ENCODE measurements at places on chromosomes 7 and 10.

DNA sequence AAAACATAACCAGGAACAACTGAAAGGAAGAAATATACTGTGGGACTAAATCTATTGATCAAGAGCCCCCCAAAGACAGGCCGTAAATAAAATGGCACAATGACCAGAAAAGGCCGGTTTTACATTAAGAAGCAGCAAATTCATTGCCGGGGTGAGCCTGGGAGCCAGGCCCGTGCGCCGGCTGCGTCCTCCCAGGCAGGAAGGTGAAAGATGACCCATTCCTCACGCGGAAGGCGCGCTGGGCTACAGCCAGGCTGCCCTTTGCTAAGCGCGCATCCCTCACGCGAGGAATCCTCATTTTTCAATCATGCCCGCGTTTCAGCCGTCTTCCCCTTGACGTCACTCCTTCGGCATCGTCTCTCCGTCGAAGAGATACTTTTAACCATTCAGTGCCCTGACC lies 47.6 kb upstream of the MGMT start:
- no peak for DNase-seq

- DNase-seq, result no peak
Measured at GRCh38 chr7:2777898-2778535, 66.1 kb downstream of the GNA12 start.

GRCh38 chr7:120412139-120413050 lies 139.4 kb downstream of the KCND2 start:
- no peak for DNase-seq

DNA sequence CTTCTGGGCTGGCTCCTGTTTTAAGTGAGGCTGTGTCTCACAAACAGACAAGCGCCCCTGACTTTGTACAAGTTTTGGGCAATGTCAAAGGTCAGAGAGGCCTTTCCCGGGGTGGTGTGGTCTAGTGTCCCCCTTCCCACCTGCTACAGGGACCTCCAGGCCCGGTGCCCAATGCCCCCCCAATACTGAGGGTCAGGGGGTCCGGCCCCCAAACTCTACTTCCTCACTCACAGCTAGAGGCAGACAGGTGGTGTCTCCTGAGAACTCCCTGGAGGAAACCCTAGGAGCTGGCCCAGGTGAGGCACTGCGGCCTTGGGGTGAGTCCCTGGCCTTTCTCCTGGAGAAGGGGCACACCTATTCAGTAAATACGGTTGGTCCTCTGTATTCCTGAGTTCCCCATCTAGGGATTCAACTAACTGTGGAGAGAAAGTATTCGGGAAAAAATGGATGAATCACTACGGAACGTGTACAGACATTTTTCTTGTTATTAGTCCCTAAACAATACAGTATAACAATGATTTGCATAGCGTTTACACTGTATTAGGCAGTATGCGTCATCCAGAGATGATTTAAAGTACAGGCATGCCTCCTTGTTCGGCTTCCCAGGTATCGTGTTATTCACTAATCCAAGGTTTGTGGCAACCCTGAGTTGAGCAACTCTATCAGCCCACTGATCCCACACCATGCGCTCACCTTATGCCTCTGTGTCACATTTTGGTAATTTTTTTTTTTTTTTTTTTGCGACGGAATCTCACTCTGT lies 308.1 kb downstream of the WDR37 start:
- no peak for DNase-seq

DNA sequence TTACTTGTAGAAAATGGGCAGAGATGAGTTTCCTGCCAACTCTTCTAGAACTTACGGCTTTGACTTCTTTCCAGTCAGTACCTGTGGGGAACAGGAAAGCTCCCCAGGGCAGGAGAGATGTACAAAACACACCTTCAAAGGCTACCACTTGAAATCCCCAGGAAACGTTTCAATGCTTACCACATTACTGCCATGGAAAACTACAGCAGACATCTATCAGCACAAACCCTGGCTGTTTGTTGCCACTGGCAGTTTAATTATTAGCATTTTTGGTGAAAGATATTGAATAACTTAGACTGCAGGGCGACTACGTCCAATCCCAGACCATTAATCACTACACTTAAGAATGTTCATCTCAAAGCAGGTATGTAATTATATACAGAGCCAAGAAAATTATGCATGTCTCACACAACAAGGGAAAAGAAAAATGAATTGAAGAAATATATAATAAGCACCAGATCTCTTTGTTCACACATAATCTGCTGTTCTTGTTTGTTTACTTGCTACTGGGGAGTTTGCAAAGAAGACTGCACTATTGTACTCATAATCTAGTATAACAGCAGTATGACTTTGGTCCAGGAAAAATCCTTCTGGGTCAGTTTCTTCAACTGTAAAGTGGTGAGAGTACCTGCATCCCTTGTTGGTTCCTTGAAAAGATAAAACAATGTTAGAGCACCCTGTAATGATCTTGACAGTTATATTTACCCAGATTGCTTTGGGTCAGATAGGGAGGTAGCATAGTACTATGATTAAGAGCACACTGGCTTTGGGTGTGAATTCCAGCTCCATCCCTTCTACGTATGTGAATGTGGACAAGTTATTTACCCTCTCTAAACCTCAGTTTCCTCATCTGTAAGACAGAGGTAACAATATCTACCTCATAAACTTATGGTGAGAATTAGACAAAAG lies 138.3 kb downstream of the DOCK4 start:
- DNase-seq, result no peak

DNA sequence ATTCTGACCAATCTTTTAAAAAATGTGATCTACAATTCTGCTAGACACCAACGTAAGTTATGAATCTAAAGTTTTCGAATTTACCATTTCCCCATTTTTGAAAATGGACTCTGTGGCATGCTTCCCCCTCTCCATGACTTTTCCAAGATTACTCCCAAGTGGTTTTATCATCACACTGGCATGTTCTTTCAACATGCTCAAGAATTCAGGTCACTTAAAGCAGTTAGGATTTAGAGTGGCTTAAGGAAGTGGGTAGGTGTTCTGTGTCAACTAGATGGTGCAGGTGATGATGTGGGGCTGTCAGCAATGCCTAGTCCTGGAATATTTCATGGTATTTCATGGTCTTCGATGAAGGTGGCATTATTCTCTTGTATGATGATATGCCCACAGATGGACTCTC lies 164.0 kb upstream of the ASAH2 start:
- DNase-seq, result no peak

GRCh38 chr7:7438851-7439250 lies 96.8 kb downstream of the COL28A1 start:
- DNase-seq, result no peak

- DNase-seq, result no peak
Measured at GRCh38 chr10:80602881-80603280, 65.2 kb downstream of the SH2D4B start.

DNA sequence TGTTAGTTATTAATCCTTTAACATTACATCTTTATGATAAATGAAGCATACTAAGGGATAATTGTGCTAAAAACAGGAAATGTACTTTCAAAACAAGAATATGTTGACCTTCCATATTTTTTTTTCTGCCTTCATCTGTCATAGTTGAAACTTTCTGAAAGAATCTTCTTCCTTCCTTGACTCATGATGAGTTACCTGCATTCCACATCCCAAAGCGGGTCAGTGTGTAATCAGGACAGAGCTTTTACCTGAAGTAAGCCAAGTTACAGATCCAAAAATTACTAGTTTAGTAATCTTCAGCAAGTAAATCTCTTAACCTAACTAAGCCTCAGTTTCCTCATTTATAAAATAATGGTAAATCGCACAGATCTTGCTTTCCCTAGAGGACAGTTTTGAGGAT lies 13.4 kb upstream of the ARL4A start:
- no peak for DNase-seq

DNA sequence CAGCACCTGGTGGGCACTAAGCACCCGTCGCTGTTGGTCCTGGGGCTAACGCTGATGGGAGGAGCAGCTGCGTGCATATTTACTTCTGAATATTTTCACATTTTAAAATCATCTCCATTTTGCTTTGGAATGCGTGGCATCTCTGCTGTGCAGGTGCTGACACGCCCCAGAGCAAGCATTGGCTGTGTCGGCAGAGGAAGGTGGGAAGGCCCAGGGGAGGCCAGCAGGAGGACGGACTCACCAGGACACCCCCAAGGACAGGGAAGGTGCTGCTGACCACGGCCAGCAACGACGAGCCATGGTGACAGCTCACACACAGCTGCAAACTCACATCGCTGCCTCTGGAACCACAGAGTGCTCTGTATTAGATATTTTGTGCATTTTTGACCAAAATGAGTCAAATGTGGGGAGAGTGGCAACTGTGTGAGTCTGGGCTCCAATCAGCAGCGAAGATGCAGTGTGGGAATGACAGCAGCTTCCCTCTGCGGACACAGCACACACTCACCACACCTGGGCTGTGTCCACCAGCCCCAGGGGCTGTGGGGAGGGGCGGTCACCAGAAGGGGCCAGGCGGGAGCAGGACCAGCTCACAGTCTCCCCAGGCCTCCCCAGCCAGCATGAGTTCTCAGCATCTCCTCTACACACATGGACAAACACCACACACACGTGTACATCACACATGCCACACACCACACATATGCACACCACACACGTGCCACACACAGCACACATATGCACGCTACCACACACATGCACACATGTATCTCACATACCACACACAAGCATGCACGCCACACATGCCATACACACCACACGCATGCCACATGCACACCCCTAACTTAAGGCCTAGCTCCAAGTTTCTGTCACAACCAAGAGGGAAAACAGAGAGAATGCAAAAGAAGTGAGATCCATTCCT lies 58.2 kb downstream of the PTPRN2 start:
- no peak for DNase-seq

GRCh38 chr7:92609921-92610518 lies 19.8 kb upstream of the FAM133B start:
- no peak for DNase-seq

DNA sequence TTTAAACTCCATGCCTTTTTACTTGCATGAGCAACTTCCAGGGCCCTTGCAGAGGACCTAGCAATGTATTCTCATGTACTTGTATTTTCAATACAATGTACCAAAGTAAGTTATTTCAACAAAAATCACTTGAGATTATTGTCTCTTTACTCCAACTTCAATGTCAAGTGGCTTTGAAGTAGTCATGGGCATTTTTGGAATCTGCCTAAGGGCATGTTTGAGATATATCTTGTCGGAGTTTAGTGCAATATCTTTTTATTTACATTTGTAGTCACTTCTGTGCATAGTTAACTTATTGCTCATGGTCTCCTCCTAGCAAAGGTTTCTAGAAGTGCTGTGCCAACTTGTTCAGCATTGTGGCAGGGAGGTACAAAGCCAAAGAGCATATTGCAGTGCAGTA lies 508.7 kb upstream of the SEMA3D start:
- DNase-seq, result no peak

DNA sequence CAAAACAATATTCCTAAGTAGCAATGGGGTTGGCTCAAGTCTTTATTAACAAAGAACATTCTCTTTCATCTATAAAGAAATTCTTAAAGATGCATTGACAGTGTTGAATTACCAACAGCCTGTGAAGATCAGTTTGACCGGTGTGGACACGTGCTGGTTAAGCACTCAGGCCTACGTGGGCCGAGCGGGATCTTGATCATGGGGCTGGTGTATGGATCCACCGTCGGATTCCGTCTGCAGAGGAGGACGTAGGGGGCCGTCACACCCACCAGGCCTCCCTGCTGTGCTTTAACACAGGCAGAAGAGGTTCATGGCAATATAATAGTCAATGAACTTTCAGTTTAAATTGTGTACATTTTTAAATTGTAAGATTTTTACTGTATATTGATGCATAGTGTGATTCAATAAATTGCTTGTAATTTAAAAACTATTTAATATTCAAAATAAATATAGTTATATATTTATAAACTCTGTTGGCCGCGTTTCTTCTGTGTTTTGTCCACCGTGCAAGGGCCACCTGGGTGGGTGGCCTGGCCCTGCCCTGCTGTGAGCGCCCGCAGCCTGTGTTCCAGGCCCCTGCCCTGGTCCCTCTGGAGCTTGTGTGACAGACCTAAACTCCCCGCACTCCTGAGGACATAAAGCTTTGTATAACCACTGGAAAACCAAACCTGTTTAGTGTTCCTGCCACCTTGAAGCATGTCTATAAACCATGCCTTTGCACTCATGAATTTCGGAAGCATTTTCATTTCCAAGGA lies 1.9 kb upstream of the BHLHA15 start:
- no peak for DNase-seq

GRCh38 chr10:75408509-75408875 lies 6.9 kb upstream of the ZNF503 start:
- DNase-seq, result no peak

- no peak for DNase-seq
Measured at GRCh38 chr7:14047709-14048399, 58.4 kb upstream of the ETV1 start.

- no peak for DNase-seq
Measured at GRCh38 chr7:6648066-6648814, 11.1 kb downstream of the ZNF316 start.
